Activated CD4-positive, alpha-beta memory T cell treated with anti-CD3 and anti-CD28 coated beads, Interleukin-2, amount 10 ng/mL, durations not matched to agents 7 days and 5 days (primary cell): ENCODE measurements at places on chromosomes 12 and 14. TPM values are rescaled to one million over a fixed set of nuclear protein-coding genes. Genes with fewer than 3 reads are reported as not detected.

DNA sequence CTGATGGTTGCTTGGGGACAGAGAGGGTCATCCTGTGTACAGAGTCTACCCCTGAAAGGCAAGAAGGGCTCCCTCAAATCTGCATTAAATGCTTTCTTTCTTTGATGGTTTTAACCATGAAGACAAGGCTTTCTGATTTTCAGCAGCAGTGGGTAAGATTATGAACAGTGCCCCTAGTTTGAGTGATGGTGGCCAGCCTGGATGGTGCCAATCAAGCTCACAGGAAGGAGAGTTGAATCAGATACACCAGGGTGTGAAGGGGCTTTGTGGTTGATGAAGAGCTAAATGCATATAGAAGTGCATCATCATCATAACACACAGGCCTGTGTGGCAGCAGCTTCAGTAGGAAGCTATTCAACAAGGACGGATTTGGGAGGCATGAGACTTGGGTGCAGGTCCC lies 5.7 kb downstream of the KRT85 start:
- no peak overlapping the region for H3K27ac ChIP-seq
- DNase-seq, result no peak
- peaks cover 9% of the 10 kb centered on the region for H3K27me3 ChIP-seq
- H3K4me1 ChIP-seq, result peaks cover 16% of the 10 kb centered on the region
- no peak overlapping the region for H3K4me3 ChIP-seq

- H3K4me1 ChIP-seq, result peaks cover 42% of the 10 kb centered on the region
- H3K4me3 ChIP-seq, result peak overlapping the region; percentile 61
- peak; percentile 22 for DNase-seq
- H3K27ac ChIP-seq, result peak overlapping the region; percentile 91
- no peaks in the 10 kb centered on the region for H3K27me3 ChIP-seq
Observed at GRCh38 chr14:20400965-20401593, 12.2 kb downstream of the TEP1 start.

GRCh38 chr12:82593901-82594396 lies 92.8 kb upstream of the TMTC2 start:
- H3K4me3 ChIP-seq, result no peak overlapping the region
- no peaks in the 10 kb centered on the region for H3K36me3 ChIP-seq
- DNase-seq, result no peak
- H3K4me1 ChIP-seq, result no peaks in the 10 kb centered on the region

- H3K4me1 ChIP-seq, result no peaks in the 10 kb centered on the region
- H3K4me3 ChIP-seq, result no peak overlapping the region
- no peaks in the 10 kb centered on the region for H3K27me3 ChIP-seq
Observed at GRCh38 chr14:77523109-77523508, 24.5 kb upstream of the ISM2 start.

- no peaks in the 10 kb centered on the region for H3K27me3 ChIP-seq
- H3K36me3 ChIP-seq, result no peaks in the 10 kb centered on the region
- H3K27ac ChIP-seq, result no peak overlapping the region
- peak; percentile 62 for DNase-seq
- no peak overlapping the region for H3K4me3 ChIP-seq
Observed at GRCh38 chr12:91109148-91109564, 2.1 kb downstream of the LUM start.

DNA sequence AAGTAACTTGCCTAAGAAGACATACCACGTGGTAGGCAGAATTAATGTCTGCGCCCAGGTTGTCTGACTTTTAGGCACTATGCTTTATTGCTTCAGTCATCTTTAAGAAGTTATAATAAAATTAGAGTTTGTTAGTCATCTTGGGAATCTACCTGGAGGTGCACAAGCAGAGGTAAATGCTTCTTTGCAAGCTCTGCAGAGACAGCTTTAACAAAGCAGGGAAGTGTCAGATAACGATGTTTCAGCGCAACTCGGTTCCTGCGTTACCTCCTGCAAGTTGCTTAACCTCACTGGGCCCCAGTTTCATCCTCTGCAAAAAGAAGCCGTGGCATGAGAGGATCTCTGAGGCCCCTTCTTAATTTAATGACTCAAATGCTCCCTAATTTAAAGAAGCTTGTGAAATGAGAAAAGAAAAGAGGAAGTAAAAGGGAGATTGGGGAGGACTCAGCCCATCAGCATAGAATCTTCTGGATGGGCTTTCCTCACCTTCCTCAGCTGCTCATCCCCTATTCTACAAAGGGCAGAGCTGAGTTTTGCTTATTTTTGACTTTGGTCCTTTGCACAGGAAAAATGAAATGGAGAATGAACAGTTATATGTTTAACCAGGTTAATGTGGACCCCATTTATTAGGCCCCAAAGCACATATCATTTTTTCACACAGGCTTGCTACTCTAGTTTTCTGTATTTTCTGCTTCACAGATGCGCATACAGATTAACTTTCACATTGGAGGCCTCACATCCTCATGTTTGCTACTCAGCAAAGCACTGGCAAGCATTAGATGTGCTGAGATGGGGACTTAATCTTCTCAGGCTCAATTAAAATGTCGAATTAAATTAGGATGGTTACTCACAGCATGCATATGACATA lies 5.1 kb downstream of the ARHGDIB start:
- H3K36me3 ChIP-seq, result peaks cover 91% of the 10 kb centered on the region
- peak overlapping the region; percentile 96 for H3K27ac ChIP-seq
- H3K4me3 ChIP-seq, result peak overlapping the region; percentile 96
- peak; percentile 39 for DNase-seq
- no peaks in the 10 kb centered on the region for H3K27me3 ChIP-seq
- peaks cover 64% of the 10 kb centered on the region for H3K4me1 ChIP-seq

DNA sequence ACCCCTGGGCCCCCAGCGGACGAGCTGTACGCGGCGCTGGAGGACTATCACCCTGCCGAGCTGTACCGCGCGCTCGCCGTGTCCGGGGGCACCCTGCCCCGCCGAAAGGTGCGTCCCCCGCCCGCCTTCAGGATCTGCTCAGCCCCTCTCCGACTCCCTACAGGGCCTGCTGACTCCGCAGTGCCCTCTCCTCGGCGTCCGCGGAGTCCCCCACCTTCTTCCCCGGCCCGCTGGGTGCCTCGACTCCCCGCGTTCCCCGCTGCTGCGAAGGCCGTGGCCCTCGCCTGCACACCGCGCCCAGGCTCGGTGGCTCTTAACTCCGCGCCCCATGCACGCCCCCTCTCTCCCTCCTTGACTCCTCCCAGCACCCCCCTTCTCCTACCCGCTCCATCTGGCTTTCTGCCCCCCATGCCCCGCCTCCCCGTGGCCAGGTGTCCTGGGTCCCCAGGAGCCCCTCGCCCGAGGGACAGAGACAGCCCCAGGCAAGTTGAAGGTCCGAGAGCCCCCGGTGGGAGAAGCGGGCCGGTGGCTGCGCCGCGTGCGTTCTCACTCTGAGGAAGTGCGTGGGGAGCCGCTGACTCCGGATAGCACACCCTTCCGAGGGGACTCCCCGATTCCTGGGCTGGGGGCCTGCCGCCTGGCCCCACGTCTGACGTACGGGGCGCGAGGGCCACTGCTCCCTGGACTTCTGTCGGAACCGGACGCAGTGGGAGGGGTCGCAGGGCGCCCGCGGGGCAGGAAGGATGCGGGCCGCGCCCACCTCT lies 594 bp downstream of the TAMALIN start:
- peaks cover 34% of the 10 kb centered on the region for H3K27me3 ChIP-seq
- no peak overlapping the region for H3K27ac ChIP-seq
- no peaks in the 10 kb centered on the region for H3K36me3 ChIP-seq
- DNase-seq, result peak; percentile 29
- peak overlapping the region; percentile 76 for H3K4me3 ChIP-seq

DNA sequence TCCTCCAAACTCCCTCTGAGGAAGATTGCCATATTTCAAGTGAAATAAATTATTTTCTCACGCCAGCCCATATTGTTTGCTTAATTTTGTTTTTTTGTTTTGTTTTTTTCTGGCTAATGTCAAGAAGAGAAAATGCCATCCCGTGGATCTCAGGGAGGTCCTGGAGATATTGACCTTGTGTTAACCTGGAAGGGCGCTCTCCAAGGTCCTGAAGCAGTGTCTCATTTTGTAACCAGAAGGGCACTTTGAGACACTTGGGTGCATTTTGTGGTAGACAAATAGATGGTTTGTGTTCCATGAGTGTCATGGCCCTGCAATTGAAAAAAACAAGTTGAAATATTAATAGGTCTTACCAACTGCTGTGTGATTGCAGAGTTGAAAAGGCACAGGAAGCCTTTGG lies 268.9 kb downstream of the SUDS3 start:
- H3K27ac ChIP-seq, result no peak overlapping the region
- H3K4me3 ChIP-seq, result no peak overlapping the region
- no peak for DNase-seq
- H3K4me1 ChIP-seq, result no peaks in the 10 kb centered on the region
- no peaks in the 10 kb centered on the region for H3K36me3 ChIP-seq
- no peaks in the 10 kb centered on the region for H3K27me3 ChIP-seq

GRCh38 chr12:96810477-96810876 lies 96.6 kb upstream of the NEDD1 start:
- H3K27ac ChIP-seq, result no peak overlapping the region
- no peaks in the 10 kb centered on the region for H3K4me1 ChIP-seq
- peaks cover 2% of the 10 kb centered on the region for H3K27me3 ChIP-seq
- H3K36me3 ChIP-seq, result no peaks in the 10 kb centered on the region
- DNase-seq, result no peak

DNA sequence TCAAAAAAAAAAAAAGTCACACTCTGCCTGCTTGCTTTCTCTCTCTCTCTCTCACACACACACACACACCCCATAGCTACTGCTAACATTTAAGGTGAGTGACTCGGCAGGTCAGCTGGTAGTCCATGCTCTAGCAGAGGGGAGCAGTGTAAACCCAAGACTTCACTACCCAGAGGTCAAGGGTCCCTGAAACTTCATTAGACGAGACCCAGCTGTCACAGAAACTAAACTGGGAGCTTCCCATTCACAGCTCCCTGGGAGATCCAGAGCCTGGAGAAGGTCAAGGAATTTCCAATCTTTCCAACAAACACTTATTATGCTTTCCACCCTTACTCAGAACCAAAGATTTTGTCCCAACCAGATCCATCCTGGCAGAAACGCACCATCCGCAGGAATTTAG lies 33.2 kb downstream of the CKAP4 start:
- H3K27me3 ChIP-seq, result peaks cover 27% of the 10 kb centered on the region
- no peak for DNase-seq
- no peaks in the 10 kb centered on the region for H3K36me3 ChIP-seq
- H3K4me1 ChIP-seq, result no peaks in the 10 kb centered on the region
- no peak overlapping the region for H3K4me3 ChIP-seq

DNA sequence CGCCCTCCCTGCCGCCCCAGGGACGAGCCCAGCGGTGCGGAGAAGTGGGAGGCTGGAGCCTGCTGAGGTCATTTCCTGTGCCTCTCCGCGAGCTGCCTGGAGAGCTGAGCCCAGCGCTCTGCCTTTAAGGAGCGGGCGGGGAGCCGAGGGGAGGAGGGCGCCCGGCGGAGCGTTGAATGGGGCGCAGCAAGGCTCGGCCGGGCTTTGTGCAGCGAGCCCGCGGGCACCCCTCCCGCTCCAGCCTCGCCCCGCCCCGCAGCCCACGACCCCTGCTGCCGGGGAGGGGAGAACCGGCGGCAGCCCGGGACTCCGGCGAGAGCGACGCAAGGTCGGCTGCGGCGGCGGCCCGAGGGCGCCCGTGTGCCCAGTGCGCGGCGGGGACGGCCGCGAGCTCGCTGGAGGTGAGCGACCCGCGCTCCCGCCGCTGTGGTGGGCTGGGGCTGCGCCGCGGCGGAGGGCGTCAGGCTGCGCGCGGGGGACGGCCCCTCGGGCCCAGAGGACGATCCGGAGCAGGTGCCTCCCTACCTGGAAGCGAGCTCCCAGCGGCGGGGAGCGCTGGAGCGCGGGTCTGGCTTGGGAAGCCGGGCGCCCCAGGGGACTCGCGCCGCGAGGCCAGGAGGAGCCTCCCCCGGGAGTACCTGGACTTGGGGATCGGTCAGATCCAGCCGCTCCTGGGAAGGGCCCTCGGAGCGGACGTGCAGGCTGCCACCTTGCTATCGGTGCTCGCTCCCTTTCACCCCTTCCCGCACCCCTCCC lies at the start of gene PLEKHH1:
PLEKHH1 (plus strand) TSS at position 293 of the 756 bp plus-strand sequence. CDS start 8,578 bp downstream, outside the sequence.
- H3K4me3 ChIP-seq, result peak within 1 kb of the TSS; percentile 56
- peaks cover 52% of the 10 kb centered on the region for H3K27me3 ChIP-seq
- DNase-seq, result peak; percentile 64
- H3K4me1 ChIP-seq, result peaks cover 1% of the 10 kb centered on the region
- H3K27ac ChIP-seq, result no peak within 1 kb of the TSS

DNA sequence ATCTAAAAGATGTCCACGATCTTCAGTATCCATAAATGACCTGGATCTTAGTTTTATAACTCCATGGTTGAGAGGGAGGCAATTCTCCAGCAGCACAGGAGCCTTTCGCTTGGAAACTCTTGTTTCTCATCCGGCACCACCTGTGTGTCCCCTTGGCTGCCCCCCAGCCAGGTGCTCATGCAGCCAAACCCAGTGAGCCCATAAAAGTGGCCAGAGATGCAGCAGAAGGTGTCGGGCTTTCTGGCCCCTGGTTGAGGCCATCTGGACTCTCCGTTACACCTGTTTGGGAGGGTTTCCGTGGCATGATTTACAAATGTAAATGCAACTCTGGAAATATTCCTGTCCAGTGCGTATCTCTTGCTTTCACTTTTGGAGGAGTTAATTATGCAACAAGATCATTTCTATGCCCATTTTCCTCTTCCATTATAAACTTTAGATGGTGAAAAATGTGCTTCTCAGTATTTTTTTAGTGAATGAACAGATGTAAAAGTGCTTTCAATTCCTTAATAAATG lies 291.1 kb downstream of the DIO2 start:
- DNase-seq, result no peak
- H3K27ac ChIP-seq, result no peak overlapping the region
- no peak overlapping the region for H3K4me3 ChIP-seq
- H3K36me3 ChIP-seq, result no peaks in the 10 kb centered on the region

DNA sequence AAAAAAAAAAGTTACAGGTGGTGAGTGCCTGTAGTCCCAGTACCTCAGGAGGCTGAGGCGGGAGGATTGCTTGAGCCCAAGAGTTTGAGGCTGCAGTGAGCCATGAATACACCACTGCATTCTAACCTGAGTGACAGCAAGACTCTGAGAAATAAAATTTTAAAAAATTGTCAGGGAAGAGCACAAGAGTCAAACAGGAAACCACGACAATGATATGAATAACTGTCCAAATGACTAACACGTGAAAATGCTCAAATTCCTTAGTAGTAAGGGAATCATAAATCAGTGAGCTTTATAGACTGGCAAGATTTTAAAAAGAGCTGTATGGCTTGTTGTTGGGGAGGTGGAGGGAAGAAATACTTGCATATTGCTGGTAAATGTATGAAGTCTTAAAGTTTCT lies 12.9 kb upstream of the ASPG start:
- H3K27me3 ChIP-seq, result peaks cover 1% of the 10 kb centered on the region
- peaks cover 11% of the 10 kb centered on the region for H3K36me3 ChIP-seq
- H3K27ac ChIP-seq, result no peak overlapping the region
- no peak overlapping the region for H3K4me3 ChIP-seq
- DNase-seq, result no peak

- peak overlapping the region; percentile 74 for H3K4me3 ChIP-seq
- H3K27ac ChIP-seq, result no peak overlapping the region
Observed at GRCh38 chr14:54564868-54565784, 1.8 kb upstream of the SAMD4A start.

The RBM25 gene
- total RNA-seq, result 86.9 TPM

The PYGL gene
- 0.53 TPM for total RNA-seq

The ZFHX2 gene
- total RNA-seq, result 1.8 TPM

The PIWIL1 gene
- total RNA-seq, result not detected

The RAD51AP1 gene
- 45.6 TPM for total RNA-seq

The CDC42BPB gene
- total RNA-seq, result 0.81 TPM

The RDH11 gene
- total RNA-seq, result 60.4 TPM
